WERI-Rb-1 (cell line): ENCODE measurements at places on chromosomes 7 and 10.

GRCh38 chr10:60717852-60718251 is 60.4 kb upstream of the CDK1 start:
- no peak for DNase-seq

- no peak for DNase-seq
Measured at GRCh38 chr7:51759985-51760384, 443.4 kb upstream of the COBL start.

DNA sequence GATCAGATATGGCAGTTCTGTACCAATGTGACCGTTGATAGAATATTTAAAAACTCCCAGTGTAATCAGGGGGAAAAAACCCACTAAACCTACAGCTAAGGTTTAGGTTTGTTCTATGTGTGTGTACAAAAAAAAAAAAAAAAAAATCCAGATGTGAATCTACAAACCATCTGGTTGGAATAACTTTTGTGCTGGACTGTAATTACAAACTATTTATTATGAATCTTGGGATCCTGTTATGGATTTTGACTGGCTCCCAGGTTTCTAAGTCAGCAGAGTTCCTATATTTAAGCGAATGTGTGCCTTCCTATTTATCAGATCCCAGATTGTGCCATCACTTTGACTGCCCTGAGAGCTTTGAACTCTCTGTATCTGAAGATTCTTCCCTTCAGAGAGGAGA is 29.1 kb downstream of the BMPER start:
- DNase-seq = no peak

DNA sequence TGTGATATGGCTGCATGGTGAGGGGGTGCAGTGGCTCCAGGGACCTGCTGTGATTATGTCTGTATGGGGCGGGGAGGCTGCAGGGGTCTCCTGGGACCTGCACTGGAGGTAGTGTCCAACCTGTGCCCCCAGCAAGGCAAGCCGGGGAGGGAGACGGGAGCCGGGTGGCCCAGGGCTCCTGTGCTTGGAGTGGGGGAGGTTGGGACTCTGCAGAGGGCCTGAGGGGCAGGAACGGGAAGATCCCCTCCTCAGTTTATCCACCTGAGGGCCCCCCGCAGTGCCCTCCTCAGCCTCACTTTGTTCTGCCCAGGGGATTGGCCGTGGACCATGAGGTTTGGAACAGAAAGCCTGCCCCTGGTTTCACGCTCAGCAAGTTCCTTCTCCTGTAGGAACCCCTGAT is 22.8 kb upstream of the PWWP2B start:
- no peak for DNase-seq

DNA sequence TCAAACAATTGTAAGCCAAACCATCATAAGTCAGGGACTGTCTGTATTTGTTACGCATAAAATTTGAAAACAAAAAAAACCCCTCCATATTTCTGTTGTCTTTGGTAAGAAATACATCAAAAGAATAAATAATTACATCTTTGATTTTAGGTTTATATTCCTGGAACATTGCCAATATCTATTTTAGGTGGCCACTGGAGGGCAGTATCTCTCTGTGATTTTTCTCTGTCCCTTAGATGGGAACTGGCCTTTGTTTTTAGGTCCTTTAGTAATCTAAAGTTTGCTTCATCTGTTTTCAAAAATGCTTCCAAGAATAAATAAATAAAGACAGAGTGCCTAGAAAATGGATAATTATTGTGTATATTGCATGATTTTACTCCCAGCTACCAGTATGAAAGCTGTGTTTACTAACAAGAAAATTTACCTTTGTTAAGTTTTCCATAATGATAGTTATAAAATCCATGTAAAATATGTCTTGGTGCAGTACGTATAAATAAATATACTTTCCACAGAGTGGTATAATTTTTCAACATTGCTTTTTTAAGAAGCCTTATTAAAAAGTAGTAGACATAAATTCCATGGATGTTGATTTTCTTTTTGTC is 64.2 kb downstream of the PHYHIPL start:
- no peak for DNase-seq

GRCh38 chr7:20598459-20599309 is 16.8 kb upstream of the ABCB5 start:
- DNase-seq = no peak

DNA sequence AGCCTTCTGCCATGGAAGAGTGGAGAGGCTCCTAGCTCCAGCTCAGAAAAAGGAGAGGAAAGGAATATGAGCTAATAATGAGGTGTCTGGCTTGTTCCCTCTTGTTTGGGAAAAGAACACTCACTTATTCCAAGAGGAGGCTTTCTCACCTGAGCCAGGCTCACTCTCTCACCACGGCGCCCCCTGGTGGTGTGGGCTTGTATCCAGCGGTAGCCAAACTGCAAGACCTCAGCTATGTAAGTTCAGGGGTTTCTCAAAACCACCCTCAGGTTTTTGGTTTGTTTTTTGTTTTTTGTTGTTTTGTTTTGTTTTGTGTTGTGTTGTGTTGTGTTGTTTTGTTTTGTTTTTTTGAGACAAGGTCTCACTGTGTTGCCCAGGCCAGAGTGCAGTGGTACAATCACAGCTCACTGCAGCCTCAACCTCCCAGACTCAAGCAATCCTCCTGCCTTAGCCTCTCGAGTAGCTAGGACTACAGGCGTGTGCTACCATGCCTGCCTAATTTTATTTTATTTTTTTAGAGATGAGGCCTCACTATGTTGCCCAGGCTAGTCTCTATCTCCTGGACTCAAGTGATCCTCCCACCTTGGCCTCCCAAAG is 124.0 kb downstream of the TMEM130 start:
- DNase-seq = peak; percentile 80

DNA sequence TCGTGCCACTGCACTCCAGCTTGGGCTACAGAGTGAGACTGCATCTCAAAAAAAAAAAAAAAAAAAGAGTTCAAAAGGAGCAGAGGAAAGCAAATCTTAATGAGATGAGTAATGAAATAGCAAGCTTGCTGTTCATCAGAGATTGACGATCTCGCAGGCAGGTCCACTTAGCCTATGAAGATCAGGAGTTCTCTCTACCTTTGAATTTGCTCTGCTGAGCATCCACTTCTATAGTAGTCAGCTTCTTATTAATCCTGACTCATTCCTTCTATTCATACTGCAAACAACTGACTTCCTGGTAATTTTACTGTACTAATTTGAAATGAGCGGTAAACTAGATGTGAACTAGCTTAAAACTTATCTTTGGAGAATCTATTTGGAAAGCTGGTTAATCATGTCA is 1014.6 kb downstream of the GATA3 start:
- no peak for DNase-seq

GRCh38 chr7:136251826-136252225 is 274.7 kb upstream of the MTPN start:
- no peak for DNase-seq

DNA sequence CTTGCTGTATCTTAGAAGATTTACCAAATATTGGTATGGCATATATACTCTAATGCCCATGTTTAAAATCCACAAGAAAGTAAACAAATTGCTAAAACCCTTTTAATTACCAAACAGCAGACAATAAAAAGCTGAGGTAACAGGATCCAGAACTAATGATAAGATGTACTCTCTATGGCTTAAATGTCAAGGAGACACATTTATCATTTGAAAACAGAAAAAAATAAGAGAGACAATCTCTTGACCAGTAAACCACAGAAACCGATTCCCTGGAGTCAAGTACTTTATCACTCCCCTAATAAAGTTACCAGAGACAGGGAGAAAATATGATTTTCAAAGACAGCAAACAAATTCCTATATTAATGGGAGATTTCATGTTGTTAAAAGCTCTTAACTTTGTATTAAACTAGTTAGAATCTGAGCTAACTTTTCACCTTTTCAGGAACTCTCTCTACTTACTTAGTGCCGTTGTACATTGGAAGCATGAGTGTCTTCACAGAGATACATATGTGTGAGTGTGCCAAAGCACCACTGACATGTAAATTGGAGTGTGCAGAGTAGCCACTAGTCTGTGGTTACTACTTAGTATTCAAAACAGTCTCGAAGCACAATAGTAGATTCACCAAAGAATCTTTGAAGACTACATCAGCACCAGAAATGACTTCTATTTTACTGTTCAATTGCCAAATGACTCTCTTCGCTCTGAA is 44.2 kb downstream of the TSPAN12 start:
- DNase-seq = no peak

- DNase-seq = no peak
Measured at GRCh38 chr10:60006062-60006461, 99.7 kb upstream of the CCDC6 start.

GRCh38 chr10:10317151-10317550 is 700.5 kb upstream of the CELF2 start:
- DNase-seq = no peak

DNA sequence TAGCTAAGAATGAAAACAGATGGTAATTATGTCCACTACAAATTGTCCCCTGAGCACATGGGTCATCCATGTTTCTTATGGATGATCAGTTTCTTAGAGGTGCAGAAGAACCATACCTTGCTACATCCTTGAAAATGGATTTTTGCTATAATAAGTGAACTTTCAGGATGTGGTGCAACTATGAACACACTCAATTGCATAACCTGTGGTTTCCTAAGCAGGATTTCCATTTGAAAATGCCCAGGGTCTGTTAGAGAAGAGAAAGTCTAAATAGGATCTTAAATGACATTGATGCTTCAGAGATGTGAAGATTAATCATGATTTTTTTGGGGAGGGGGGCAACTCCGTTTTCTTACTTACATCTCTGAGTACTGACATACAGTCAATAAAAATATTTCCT is 39.6 kb upstream of the CACNB2 start:
- DNase-seq = no peak

DNA sequence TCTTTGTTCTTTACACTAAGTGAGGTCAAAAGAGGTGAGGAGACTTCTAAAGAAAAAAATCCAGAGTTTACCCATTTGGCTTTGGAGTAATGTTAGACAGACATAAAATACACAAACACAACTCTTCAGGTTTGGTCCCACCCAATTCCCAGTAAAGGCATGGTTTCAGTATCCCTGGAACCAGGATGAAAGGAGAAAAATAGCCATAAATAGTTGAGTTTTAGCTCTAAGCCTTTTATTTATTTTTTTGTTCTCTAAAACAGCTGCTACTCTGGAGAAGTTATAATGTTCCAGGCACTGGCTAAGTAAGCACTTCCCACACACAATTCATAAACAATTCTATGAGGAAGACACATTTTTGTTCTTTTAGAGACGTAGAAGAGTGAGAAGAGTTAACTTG is 4.0 kb downstream of the ABCB1 start:
- no peak for DNase-seq

GRCh38 chr7:10205696-10206095 is 768.0 kb upstream of the PHF14 start:
- no peak for DNase-seq

DNA sequence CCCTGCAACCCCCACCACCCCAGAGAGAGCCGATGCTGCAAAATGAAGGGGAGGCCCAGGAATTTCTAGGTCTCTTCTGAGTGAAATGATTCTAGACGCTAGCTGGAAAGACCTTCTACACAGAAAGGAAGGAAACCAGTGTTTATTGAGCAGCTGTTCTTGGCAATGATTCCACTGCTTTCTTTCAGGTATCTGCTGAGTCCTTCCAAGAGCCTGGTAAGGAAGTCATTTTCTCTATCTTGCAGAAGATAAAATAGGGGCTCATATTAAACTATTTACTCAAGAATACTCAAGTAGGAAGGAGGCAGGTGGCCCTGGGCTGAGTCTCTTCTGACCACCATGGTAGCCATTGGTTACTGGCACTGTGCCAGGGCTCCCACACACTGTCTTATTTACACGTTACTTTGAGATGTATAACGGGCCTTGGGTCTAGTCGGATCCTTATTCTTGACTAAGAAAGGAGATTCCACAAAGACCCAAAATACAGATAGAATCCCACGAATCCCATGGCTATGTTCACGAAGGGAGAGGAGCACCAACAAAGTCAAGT is 112.1 kb downstream of the GALNT11 start:
- no peak for DNase-seq

GRCh38 chr7:144776447-144776846 is 59.4 kb downstream of the TPK1 start:
- DNase-seq = no peak

- no peak for DNase-seq
Measured at GRCh38 chr7:119711104-119711503, 561.9 kb upstream of the KCND2 start.

- peak; percentile 76 for DNase-seq
Measured at GRCh38 chr10:119542988-119543813, 682 bp upstream of the RGS10 start.

DNA sequence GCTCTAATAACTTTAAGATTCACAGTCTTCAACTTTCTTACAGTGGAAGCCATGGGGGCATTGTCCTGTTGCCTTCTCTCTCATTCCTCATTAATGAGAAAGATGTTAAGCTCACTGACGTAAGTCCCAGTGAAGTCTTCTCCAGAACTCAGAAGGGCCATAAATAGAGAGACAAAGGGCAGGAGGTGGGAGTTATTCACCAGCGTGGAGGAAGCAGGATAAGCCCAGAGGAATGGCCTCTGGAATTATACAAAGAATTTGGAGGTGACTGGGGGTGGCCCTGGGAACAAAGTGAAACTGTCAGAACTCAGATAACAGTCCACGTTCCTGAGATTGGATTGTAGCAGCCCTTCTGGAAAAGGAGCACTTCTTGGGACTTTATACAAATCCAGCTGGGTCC is 52.4 kb downstream of the SORBS1 start:
- no peak for DNase-seq

- DNase-seq = no peak
Measured at GRCh38 chr10:131723297-131724168, 177.3 kb upstream of the PPP2R2D start.

DNA sequence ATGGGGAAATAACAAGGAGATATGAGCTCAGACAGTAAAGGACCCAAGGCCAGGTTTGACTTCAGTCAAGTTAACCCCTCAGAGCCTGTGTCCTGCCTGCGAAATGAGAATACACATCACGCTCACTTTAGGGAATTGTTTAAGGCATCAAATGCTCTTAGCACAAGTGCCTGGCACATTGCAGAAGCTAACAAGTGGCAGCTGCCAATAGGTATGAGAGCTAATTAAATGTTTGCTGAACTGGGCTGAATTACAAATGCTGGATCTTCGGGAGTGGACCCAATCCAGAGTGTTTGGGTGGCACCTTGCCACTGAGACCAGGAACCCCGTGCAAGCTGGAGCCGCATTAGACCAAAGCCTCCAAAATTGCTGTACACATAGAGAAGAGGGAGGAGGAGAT is 136.8 kb downstream of the C10orf90 start:
- no peak for DNase-seq

- DNase-seq = no peak
Measured at GRCh38 chr10:2951235-2951835, 116.0 kb upstream of the PFKP start.

GRCh38 chr7:44955733-44956132 is 23.1 kb downstream of the MYO1G start:
- DNase-seq = no peak

GRCh38 chr10:89207181-89207800 is at the start of gene CH25H:
Gene CH25H (minus strand): TSS chr10:89207317. CDS start chr10:89207292, 25 bp downstream.
- peak; percentile 49 for DNase-seq

DNA sequence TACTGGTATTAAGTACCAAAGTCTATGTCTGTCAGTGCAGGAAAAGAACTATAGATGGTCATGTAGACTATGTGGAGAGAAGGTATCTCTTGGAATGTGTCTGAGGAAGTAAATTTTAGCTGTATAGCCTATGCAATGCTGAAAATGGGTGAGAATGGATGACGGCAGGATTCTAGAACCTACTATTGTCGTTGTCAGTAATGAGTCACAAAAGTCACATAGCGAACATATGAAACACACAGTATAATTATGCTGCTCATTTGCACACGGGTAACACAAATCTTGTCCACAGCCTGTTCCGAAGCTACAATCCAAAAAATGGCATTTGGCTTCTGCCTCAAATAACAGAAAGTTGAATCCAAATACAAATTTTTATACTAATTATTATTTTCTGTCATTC is 33.6 kb upstream of the KMT2E start:
- DNase-seq = no peak
